ENCODE measurements at places on chromosomes 13 and 19.

DNA sequence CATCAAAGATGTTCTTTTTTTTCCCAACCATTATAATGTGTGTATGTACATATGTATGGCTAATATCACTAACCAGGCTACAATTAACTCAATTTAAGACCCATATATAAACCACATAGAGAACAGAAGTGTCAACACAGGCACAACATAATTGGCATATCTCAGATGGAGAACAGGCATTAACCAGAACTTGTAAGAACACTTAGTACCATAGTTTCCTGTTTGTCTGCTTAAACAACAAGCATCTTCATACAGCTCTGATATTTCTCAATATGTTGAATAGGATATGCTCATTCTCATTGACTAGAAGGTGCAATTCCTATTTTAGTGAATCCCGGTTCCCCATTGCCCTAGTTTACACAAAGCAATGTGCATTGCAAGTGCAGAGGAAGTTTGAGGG is 116.9 kb upstream of the EDNRB start:
- DNase-seq, result no peak

GRCh38 chr19:15093001-15093400 is 11.0 kb downstream of the OR1I1 start:
- DNase-seq, result no peak

DNA sequence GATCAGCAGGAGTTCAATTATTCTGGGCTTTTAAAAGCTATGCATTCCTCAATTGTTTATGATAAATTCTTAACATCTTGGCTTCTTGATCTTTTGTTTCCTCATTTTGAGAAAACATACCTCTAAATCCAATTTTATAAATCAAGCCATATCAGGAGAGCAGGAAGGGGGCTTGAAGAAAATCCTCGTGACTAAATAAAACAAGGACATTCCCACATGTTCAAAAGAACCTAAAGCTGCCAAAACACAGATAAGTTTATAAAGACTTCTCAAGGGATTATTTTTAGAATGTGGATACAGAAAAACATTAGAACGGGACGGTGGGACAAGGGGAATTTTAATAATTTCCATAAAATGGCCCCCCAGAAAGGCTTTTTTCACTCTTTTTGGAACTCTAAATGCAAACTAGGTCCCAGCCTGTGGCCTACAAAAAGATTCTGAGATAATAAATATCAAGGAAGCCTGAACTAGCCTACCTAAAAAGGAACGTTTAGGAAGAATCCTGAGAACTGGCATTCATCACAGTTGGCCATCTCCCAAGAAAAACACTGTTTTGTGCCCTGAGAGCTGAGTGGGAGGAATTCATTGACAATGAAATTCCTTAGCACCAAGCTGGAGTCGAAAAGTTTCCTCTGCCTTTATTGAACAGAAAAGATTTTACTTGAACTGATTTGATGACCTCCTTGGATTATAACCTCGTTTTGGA is 30.1 kb downstream of the ZAR1L start:
- DNase-seq, result no peak

GRCh38 chr19:43820884-43821215 is 6.3 kb upstream of the ZNF283 start:
- no peak for DNase-seq

DNA sequence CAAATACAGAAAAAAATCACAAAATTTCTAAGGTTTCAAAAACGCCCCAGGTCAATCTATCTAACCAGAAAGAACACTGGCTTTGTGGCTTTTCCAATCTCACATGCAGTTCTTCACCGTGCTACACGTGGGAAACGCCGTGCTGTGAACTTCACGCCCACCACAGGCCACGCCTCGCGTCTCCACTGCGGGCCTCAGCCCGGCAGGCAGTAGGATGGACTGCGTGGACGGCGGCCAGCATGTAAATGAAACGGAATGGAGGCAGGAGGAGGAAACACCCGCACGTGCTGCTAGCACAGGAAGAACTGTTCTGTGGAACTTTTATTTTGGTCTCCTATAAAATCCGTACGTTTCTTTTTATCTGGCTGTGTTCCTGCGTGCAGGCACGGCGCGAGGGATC is 23.8 kb downstream of the ZNF787 start:
- no peak for DNase-seq

GRCh38 chr19:1675633-1676350 is 23.4 kb upstream of the TCF3 start:
- DNase-seq, result no peak

- DNase-seq, result no peak
Observed at GRCh38 chr19:8306235-8307054, 1.7 kb downstream of the CD320 start.

DNA sequence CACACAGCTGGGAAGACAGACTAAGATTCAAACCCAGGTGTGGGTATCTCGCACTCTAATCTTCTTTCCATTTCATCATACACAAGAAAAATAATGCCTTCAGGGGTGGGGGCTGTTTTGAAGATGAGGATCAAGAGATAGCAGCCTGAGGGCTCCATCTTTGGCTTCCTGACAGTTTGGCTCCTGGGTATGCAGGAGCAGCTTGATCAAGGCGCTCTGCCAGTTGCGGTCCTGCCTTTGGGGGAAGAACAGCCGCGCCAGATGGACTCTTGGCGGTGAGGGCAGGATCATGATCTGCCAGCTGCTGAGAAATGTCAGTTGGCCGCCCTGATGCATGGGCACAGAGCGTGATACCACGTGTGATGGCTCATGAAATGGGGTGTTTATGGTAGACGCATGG is 119.1 kb downstream of the IER2 start:
- DNase-seq, result no peak

DNA sequence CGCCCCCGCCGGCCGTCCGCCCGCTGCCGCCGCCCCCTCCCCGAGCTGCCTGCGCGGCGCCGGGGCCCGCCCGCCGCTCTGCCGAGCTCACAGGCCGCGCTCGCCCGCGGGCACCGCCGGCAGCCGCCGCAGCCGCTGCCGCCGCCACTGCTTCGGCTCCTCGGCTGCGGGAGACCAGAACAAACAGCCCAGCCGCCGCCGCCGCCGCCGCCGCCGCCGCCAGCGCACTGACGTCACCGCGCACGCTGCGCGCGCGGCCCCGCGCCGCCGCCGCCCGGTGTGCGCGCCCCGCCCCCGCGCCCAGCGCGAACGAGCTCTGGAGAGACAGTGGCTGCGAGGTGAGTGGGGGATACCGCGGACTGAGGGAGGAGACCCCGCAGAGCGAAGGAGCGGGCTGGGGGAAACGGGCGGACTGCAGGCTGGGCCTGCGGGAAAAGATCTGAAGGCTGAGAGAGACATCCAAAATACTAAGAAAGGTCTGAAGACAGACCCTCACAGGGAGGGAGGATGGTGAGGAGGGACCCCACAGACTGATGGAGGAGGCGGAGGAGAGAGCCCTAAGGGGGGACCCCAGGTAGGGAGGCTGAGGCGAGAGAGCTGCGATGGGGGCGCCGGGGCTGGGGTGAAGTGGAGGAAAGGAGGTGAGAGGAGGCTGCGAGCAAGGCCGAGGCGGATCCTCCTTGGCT is at the start of gene BRD4:
Gene BRD4 (minus strand): TSS at position 229 of the 686 bp plus-strand sequence. CDS start 59,440 bp downstream, outside the sequence.
- peak; percentile 65 for DNase-seq

GRCh38 chr19:35093941-35094647 is 21.5 kb upstream of the FXYD3 start:
- no peak for DNase-seq

DNA sequence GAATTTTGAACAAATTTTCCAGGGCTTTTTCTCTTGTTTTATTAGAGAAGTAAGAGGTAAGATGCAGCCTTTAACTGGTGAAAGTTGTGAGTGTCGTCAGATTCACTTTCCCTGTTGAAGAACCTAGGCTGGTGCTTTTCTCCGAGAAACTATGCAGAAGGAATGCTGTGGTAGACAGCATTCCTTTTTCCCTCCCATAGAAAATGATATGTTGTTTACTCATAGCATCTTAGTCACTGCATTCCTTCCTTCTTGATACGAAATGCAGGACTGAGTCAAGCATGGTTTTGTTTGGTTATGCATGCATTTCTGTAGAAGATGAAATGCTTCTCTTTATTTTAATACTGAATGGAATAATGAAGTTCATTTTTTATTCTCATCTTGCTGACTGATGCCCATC is 3.4 kb downstream of the ITGBL1 start:
- DNase-seq, result no peak

Measured in CD4-positive, alpha-beta T cell (primary cell).